ENCODE measurements at places on chromosomes 5 and 9. TPM values are rescaled to one million over a fixed set of nuclear protein-coding genes. Genes with fewer than 3 reads are reported as not detected.

DNA sequence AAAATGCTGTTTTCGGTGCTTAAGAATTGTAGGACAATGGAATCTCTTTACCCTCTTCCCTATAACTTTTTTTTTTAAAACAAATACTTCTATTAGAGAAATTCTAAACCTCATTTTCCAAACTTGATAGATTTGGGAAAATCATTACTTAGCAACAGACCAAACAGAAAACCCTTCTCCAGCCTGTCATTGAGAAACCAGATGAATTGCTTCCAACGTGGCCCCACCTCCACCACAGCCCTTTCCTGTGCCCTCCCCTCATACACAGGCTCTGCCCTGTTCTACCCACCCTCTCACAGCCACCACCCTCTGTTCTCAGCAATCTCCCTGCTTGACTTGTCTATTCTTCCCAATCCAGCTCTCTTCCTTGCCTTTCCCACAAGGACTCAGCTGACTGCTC, 221.2 kb downstream of the DMRT2 start:
- DNase-seq = no peak
- H3K27ac ChIP-seq = no peak overlapping the region
- H3K4me1 ChIP-seq = no peaks in the 10 kb centered on the region
- no peak overlapping the region for H3K4me3 ChIP-seq
- no peaks in the 10 kb centered on the region for H3K36me3 ChIP-seq

- no peaks in the 10 kb centered on the region for H3K27me3 ChIP-seq
- no peaks in the 10 kb centered on the region for H3K36me3 ChIP-seq
- H3K4me1 ChIP-seq = peaks cover 2% of the 10 kb centered on the region
- no peak overlapping the region for H3K27ac ChIP-seq
Observed at GRCh38 chr9:75907329-75907728, 16.9 kb downstream of the PCSK5 start.

- no peak overlapping the region for H3K4me3 ChIP-seq
- no peaks in the 10 kb centered on the region for H3K27me3 ChIP-seq
- H3K36me3 ChIP-seq = no peaks in the 10 kb centered on the region
Observed at GRCh38 chr5:55934115-55934613, 60.6 kb downstream of the IL6ST start.

DNA sequence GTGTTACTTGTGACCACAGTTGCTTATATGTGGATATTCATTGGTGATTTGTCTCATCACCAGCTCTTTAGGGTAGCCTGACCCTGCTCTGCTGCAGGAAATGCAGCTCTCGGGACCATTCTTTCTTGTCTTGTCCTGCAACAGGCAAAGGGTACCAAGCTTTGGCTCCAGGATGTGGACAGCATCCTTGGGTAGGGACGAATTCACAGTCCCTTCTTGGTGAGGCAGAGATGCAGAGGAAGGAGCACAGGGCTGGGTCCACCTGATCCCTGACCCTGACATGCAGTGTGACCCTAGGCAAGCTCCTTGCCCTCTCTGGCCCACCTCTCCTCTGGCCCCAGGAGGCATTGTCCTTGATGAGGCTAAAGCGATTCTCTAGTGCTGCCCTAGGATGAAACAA, 37.0 kb upstream of the SYNPO start:
- no peak overlapping the region for H3K27ac ChIP-seq
- no peaks in the 10 kb centered on the region for H3K27me3 ChIP-seq
- DNase-seq = no peak
- no peak overlapping the region for H3K4me3 ChIP-seq
- no peaks in the 10 kb centered on the region for H3K4me1 ChIP-seq

- no peaks in the 10 kb centered on the region for H3K36me3 ChIP-seq
- H3K4me3 ChIP-seq = no peak overlapping the region
- DNase-seq = no peak
- no peak overlapping the region for H3K27ac ChIP-seq
Observed at GRCh38 chr9:84823421-84824271, 154.1 kb downstream of the NTRK2 start.

DNA sequence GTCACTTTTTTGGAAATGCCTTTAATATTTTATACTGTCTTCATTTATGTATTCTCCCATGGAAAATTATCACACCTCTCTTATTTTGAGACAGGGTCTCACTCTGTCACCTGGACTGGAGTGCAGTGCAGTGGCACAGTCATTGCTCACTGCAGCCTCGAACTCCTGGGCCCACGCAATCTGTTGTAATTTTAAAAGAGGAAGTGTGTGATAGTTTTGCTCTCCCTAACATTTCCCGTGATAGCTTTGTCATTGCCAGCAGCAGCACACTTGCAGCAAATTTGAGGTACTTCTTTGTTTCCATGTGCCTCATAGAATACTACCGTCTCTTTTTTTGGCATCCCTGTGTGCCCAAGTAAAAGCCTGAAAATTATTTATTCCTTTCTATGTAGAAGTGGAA, 103.5 kb downstream of the RNF180 start:
- H3K27me3 ChIP-seq = no peaks in the 10 kb centered on the region
- DNase-seq = no peak
- H3K4me1 ChIP-seq = no peaks in the 10 kb centered on the region
- H3K27ac ChIP-seq = no peak overlapping the region
- no peaks in the 10 kb centered on the region for H3K36me3 ChIP-seq
- no peak overlapping the region for H3K4me3 ChIP-seq

- peaks cover 16% of the 10 kb centered on the region for H3K4me1 ChIP-seq
- no peaks in the 10 kb centered on the region for H3K36me3 ChIP-seq
- no peak overlapping the region for H3K4me3 ChIP-seq
- peaks cover 2% of the 10 kb centered on the region for H3K27me3 ChIP-seq
- H3K27ac ChIP-seq = no peak overlapping the region
Observed at GRCh38 chr5:72842816-72843215, 26.4 kb downstream of the TNPO1 start.

GRCh38 chr9:111381006-111381405, 51.0 kb upstream of the OR2K2 start:
- H3K4me1 ChIP-seq = no peaks in the 10 kb centered on the region
- H3K27ac ChIP-seq = no peak overlapping the region
- no peak for DNase-seq
- H3K4me3 ChIP-seq = no peak overlapping the region
- peaks cover 52% of the 10 kb centered on the region for H3K36me3 ChIP-seq
- H3K27me3 ChIP-seq = no peaks in the 10 kb centered on the region

DNA sequence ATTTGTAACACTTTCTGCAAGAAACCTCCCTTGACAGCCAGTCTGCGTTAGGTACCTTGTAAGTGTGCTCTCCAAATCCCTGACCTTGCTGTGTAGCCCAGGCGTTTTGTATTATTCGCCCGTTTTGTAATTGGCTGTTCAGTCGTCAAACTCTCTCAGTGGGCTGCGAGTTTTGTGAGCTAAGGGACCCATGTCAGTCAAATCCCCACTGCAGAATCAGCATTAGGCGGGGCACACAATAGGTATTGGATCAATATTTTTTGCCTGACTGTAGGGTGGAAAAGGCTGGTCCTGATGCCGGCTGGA, 665 bp downstream of the DNAJC18 start:
- H3K36me3 ChIP-seq = peaks cover 24% of the 10 kb centered on the region
- no peak for DNase-seq
- H3K27ac ChIP-seq = peak overlapping the region; percentile 99
- H3K27me3 ChIP-seq = no peaks in the 10 kb centered on the region

GRCh38 chr5:96282020-96282419, 151.0 kb downstream of the PCSK1 start:
- no peak overlapping the region for H3K4me3 ChIP-seq
- peaks cover 4% of the 10 kb centered on the region for H3K27me3 ChIP-seq
- no peak overlapping the region for H3K27ac ChIP-seq
- peaks cover 29% of the 10 kb centered on the region for H3K4me1 ChIP-seq
- peaks cover 7% of the 10 kb centered on the region for H3K36me3 ChIP-seq

GRCh38 chr9:127518091-127518856, 67.0 kb downstream of the LRSAM1 start:
- no peak overlapping the region for H3K27ac ChIP-seq
- H3K36me3 ChIP-seq = peaks cover 24% of the 10 kb centered on the region
- H3K4me3 ChIP-seq = no peak overlapping the region
- H3K4me1 ChIP-seq = peaks cover 24% of the 10 kb centered on the region
- no peaks in the 10 kb centered on the region for H3K27me3 ChIP-seq

MLANA gene
- total RNA-seq = not detected

KIF27 gene
- 2.2 TPM for total RNA-seq

PCAT7 gene
- not detected for total RNA-seq

TAS2R1 gene
- total RNA-seq = not detected

PCDHGA9 gene
- not detected for total RNA-seq

PDE8B gene
- total RNA-seq = not detected

NUDT2 gene
- 28.9 TPM for total RNA-seq

All from activated CD8-positive, alpha-beta memory T cell treated with anti-CD3 and anti-CD28 coated beads, Interleukin-2, amount 10 ng/mL, durations not matched to agents 7 days and 5 days (primary cell).